ENCODE measurements at places on chromosomes 3 and 15.

DNA sequence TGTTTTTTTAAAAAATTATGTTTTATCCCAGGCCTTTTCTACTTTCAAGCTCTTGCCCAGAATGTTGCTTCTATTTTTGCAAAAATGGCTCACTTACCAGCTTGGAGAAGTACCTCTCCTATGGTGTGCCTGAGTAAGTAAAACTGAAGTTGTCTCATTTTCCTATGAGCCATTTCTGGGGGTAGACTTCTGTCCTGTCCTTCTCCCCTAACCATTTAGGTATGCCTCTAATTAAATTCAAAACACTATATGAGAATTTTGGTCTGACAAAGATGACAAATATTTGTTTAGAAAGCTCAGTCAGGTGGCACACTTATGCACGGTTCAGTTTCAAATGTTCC, 282.5 kb upstream of the ICE2 start:
- DNase-seq = no peak

DNA sequence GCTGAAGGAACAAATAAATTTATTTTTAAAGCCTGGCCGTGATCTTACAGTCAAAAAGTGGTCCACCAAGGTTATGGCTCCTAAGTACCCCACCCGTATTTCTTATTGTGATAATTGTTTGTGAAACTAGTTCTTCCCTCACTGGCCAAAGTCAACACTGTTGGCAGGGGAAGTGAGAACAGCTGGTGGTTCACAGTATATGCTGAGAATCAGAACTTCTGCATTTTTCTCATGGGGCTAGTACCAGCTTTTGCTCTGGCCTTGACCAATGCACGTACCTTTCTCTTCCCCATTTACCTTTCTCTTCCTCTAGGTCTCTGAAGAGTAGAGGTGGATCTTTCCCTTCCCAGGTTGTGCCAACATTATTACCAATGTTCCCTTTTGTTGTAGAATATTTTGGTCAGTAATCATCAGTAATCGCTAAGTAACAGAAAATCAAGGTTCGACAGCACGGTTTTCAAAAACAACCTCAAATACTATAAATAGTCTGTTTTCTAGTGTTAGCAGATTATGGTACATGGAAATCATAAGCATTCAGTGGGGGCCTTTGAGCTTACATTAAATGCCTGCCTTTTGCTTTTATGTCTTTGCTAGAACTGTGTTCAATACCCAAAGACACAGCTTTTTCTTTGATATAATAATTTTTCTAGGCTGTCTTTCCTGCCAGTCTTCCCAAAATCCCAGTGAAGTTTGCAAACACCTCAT, 268.0 kb downstream of the LPP start:
- DNase-seq = no peak

- DNase-seq = no peak
Observed at GRCh38 chr3:171700157-171700556, 110.1 kb downstream of the PLD1 start.

DNA sequence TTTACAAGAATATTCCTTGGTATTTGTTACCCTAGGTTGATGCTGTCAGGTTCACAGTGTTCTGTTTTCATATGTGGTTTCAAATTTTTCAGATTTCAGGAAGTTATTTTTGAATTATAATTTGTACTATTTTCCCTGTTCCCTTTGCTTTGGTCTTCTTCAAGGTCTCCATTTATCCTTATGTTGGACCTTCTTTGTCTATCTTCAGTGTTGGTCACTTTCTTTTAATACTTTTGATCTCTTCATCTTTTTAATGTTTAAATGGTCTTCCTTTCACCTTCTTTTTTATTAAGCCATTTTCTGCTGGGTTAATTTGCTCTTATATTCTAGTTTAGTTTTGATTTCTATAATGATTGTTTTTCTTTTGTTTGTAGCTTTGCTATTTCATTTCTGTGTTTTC, 61.3 kb downstream of the KLHL25 start:
- no peak for DNase-seq

DNA sequence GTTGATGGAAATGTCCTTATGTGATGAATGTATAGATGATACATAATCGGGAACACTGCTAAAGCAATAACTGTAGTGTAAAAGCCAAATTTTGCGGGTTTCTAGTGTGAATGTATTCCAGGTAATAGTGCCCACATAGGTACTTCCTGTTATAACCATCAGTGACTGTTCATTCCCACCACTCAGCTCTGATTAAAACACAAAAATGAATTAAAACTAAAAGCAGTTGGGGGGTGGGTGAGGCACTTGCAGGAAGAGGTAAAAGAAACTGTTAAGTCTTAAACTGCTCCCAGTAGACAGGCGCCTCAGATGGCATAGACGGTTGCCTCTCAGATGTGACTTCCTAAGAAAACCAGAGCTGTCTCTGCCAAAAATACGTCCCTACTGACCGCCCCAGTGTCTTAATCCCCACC, 893 bp upstream of the MTHFS start:
- DNase-seq = no peak

DNA sequence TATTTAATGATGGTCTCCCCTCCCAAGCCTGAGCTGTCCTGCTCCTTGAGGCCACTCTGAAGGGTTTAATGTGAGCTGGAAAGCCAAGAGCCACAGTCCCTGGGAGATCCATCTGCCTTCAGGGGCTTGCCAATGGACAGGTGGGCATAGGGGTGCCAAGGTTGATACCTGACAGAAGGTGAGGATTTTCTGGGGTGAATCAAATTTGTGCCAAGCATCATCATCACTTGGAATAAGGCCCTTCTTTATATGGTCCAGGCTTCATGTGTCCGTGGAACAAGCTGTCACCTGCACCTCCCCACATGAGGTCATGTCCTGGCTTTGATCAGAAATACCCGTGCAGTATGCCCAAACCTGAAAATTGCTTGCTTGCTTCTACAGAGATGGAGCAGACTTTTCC, 71.9 kb upstream of the CTNNB1 start:
- DNase-seq = no peak

- no peak for DNase-seq
Observed at GRCh38 chr3:130654921-130655320, 91.7 kb downstream of the PIK3R4 start.

DNA sequence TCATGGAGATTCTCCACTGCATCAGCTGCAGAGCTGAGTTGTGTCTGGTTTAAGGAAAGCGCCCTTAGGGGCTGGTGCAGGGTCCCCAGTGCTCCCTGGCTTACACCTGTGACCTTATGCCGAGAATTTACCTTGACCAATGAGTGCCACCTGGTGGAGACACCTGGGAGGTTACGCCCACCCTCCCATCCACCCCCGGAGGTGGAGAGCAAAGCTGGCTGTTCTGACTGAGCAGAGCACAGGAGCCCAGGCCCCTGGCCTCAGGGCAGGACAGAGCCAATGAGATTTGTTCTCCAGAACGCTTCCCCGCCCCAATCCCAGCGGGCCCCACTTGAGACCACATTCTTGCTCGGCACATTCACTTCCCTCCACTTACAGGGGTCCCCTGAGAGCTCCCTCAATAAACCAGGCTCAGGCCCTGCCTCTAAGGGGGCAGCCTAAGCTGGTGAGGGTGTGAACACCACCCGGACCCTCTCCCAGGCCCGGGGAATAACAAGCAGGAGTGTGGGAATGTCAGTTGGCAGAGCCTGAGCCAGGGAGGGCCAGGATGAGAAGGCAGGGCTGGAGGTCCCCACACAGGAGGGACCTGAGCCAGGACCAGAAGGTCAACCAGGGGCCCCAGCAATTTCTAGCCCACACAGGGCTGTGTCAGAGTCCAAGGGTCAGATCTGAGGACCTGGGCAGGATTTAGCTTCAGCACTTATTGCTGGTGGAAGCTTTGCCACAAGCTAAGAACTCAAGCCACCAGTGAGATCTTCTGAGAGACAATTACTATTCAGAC, 117.1 kb downstream of the TPRA1 start:
- DNase-seq = no peak

DNA sequence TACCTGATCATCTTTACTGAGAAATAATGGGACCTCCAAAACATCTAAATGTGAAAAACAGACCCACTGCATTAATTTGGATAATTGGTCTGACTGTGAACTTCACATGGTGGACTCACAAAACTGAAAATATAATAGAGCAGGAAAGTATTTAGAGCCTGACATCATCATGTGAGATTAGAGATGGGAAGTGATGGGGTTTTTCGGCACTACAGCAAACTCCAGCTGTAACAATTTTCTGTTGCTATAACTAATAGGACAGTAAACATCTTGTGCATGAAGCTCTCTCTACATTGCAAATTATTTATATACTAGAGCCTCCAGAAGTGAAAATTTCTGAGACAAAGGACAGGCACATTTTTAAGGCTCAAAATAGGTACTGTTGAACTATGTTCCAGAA, 32.2 kb downstream of the VEPH1 start:
- DNase-seq = no peak

GRCh38 chr3:130048726-130049125, 32.9 kb upstream of the ALG1L2 start:
- DNase-seq = no peak

DNA sequence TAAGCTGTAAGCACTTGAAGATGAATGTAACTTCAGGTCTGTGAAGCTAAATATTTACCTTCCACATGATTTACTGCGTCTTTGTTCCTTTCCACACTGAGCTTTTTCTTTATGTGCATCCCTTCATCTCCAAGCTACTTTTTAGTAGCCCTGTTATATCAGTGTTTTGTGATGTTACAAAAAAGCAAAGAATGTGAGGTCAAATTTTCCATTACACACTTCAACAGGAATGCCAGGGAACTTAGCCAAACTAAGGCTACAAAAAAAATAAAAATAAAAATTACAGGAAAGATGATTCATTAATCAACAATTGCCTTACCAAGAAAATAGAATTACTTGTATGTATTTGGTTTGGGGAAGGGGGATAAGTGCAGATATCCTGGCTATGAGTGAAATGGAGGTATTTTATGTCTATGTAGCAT, 73.0 kb downstream of the FILIP1L start:
- no peak for DNase-seq

GRCh38 chr3:124935264-124935663, 713 bp upstream of the MUC13 start:
- no peak for DNase-seq
